ENCODE measurements at places on chromosomes 16 and 17.

DNA sequence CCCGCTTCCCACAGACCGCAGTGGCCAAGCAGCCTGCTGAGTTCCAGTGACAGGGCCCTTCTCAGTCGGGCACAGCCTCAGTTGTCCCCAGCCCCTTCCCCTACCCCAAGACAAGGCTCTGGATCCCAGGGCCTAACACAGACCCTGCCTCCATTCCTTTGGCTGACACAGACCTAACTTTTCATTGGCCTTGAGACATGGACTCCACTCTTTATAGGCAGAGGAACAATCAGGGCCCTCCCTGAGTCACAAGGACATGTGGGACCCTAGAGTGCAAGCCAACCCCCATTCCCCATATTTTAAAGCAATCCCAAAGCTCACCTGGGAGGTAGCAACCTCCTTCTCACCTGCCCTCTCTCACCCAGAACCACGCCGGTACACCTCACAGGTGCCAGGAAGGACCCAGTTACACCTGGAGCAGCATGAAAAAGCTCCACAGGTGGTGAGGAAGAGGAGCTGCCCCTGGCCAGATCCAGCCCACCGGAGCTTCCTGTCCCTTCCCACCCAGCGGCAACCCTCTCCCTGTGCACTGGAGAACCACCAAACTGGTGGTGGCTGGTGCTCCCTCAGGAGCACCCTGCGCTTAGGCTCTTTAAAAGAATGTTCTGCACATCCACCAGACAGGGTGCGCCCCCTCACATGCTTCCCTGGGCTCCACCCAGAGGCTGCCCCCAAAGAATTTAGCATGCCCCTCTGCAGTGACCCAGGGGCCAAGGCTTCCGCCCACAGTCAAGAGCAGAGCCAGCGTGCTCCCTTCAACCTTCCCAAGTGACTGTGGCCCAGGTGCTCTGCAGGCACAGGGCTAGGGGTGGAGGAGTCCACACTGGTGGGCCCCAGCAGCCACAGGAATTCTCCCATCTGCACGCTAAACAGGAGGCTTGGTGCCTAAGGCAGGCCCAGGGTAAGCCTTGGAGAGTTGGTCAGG is 3.4 kb downstream of the MNT start:
- DNase-seq = no peak

- DNase-seq = no peak
Measured at GRCh38 chr16:89436366-89436765, 54.0 kb downstream of the ANKRD11 start.

DNA sequence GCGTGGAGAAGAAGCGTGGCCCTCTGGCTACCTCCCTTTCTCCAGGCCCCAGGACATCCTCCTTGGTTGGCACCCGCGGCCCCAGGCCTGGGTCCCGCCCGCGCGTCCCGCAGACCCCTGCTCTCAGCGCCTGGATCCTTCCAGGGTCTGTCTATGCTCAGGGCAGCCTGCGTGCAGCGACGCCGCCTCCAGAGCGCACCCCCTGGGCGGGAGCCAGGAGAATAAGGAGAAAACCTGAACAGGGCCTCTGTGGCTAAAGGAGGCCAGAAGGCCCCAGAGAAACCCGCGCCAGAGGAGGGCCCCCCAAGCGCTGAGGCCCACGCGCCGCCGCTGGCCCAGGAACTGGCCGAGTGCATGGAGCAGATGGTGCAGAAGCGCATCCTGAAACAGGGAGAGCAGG is 40.4 kb upstream of the DNAJA2 start:
- DNase-seq = no peak

GRCh38 chr17:37502009-37502936 is 12.6 kb downstream of the DUSP14 start:
- DNase-seq = no peak

GRCh38 chr17:49067163-49067562 is 65.4 kb upstream of the B4GALNT2 start:
- DNase-seq = no peak

DNA sequence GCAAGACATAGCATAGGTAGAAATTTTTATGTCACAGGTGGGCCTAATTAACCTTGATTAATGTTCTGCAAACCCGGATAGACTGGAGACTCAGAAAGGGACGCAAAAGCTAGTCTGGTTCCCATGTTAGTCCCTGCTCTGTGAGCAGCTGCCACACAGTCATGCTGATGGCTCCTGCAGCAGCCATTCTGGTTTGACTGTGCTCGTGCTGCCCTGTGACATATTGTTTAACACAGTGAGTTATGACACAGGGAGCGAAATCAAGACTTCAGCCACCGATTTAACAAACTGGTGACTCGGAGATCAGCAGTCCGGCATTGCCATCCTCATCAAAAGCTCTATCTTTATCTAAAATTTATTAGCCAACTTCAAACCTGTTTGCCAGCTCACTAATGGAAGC is 169.8 kb downstream of the WWOX start:
- DNase-seq = no peak

GRCh38 chr16:85650135-85650843 is 37.2 kb downstream of the GSE1 start:
- DNase-seq = no peak

DNA sequence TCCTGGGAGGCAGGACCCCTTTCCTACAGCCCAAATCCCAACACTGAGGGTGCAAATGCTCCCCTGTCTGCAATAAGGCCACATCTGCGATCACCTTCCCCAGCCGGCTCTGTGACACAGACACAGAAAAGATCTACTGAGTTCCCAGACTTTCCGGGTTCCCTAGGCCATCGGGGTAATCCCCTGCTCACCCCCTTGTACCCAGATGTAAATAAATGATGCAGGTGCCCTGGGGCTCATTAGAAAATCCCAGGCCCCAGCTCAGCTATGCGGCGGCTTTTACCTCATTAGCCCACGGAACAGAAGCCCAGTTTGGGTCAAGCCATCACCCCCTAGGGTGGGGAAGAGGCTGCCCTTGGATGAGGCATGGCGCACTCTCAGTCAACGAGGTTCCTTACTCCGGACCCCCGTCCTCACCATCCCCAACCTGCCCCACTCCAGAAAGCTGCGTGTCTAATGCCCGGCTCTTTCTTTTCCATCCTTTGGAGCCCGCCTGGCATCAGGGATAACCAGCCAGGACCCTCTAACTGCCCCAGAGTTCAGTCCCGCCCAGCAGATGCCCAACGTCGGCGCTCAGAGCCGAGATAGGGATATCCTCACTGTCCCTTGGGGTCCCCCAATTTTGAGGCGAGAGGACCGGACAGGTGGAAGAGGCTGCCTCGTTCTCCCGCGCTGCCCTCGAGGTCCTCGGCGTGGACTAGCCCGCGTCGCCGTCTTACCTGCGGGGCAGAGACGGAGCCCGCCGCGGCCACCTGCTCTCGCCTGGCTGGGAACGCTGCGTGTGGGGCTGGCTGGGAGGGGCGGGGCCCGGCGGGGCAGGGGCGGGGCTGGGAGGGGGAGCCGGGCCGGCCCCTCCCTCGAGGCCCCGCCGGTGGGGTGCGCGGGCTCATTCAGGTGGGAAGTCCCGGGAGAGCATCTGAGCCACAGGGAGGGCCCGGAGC is at the start of gene ZNF385C:
Gene ZNF385C (minus strand): TSS at position 783 of the 941 bp plus-strand sequence. CDS start 35,417 bp downstream, outside the sequence.
- DNase-seq = peak; percentile 46

DNA sequence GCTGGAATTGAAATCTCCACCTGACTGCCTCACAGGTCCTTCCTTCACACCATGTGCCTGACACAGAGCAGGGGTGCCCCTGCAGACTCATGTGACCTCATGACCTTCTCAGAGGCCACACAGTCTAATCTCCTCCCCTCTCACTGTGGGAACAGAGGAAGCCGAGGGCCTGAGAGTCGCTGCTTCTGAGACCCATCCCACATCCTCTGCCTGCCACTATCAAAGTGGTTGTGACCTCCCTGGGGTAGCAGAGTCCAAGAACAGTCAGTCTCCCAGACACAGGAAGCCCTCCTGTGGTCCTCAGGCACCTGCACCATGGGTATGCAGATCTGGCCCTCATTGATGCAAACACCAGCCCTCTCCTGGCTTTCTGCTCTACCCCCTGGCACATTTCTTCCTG is 78.5 kb downstream of the RAB11FIP4 start:
- DNase-seq = no peak

GRCh38 chr17:29802246-29802645 is 127.8 kb downstream of the SSH2 start:
- no peak for DNase-seq

Measured in right kidney (tissue), 9 donors.